ENCODE measurements at places on chromosomes 12 and 14. TPM values are rescaled to one million over a fixed set of nuclear protein-coding genes. Genes with fewer than 3 reads are reported as not detected.

POTEG gene
- total RNA-seq, result not detected

CLEC1B gene
- not detected for total RNA-seq

ST8SIA1 gene
- total RNA-seq, result 0.65 TPM

SLC17A8 gene
- total RNA-seq, result not detected

SYCP3 gene
- 0.14 TPM for total RNA-seq

DAO gene
- total RNA-seq, result not detected

CLEC6A gene
- not detected for total RNA-seq

SCNN1A gene
- 0.37 TPM for total RNA-seq

MAP3K9 gene
- total RNA-seq, result 0.14 TPM

CLEC4C gene
- total RNA-seq, result not detected

SLC7A7 gene
- total RNA-seq, result 4.1 TPM

C3AR1 gene
- total RNA-seq, result 0.18 TPM

RD3L gene
- total RNA-seq, result not detected

PSMD9 gene
- 77.2 TPM for total RNA-seq

KCNC2 gene
- not detected for total RNA-seq

KRT5 gene
- 1.3 TPM for total RNA-seq

BMP4 gene
- total RNA-seq, result 11.5 TPM

PRIM1 gene
- 2.7 TPM for total RNA-seq

FOXM1 gene
- 1.8 TPM for total RNA-seq

KRT74 gene
- not detected for total RNA-seq

NOXRED1 gene
- total RNA-seq, result 0.14 TPM

BIN2 gene
- not detected for total RNA-seq

SDR9C7 gene
- not detected for total RNA-seq

Measured in smooth muscle cell of bladder (primary cell).